ENCODE measurements at places on chromosomes 16 and 17.

DNA sequence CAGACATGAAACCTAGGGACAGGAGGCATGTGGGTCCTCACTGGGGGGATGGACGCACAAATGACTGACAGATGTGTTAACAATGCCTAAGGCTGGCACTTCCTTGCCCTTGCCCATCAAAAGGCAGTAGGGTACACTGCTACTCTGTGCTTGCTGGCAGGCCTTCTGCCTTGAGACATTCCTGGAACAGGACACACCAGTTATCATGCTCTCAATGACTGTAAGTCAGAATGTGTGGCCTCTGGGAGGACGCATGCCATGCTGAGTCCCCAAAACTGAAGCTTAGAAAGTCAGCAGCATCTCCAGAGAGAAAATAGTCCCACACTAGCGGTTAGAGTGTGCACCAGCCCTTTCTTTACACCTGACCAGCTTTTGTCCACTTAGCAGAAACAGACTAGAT is 16.1 kb upstream of the SREBF1 start:
- DNase-seq, result no peak

- no peak for DNase-seq
Observed at GRCh38 chr17:54901230-54901822, 674 bp downstream of the TOM1L1 start.

GRCh38 chr16:17321824-17322223 is 148.9 kb downstream of the XYLT1 start:
- DNase-seq, result no peak

- DNase-seq, result no peak
Observed at GRCh38 chr17:3510090-3510489, 34.3 kb downstream of the ASPA start.

- DNase-seq, result no peak
Observed at GRCh38 chr17:81429821-81430551, 34.7 kb downstream of the BAHCC1 start.

- DNase-seq, result peak; percentile 66
Observed at GRCh38 chr17:77494664-77495435, 354.1 kb downstream of the SEC14L1 start.

DNA sequence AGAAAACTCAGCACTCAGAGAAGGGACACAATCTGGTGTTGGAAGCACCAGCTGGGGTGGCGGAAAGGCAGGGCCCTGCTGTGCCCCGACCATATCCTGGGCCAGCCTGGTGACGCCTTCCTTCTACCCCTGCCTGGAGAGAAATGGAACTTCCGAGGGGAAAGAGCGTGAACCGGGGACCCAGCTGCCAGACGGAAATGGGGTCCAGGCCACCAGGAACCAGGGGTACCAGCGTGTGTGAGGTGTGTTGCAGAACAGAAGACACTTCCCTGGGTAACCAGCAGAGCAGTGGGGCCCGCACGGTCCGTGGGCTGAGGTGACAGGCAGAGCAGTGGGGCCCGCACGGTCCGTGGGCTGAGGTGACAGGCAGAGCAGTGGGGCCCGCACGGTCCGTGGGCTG is 6.8 kb downstream of the RAB40B start:
- DNase-seq, result no peak

DNA sequence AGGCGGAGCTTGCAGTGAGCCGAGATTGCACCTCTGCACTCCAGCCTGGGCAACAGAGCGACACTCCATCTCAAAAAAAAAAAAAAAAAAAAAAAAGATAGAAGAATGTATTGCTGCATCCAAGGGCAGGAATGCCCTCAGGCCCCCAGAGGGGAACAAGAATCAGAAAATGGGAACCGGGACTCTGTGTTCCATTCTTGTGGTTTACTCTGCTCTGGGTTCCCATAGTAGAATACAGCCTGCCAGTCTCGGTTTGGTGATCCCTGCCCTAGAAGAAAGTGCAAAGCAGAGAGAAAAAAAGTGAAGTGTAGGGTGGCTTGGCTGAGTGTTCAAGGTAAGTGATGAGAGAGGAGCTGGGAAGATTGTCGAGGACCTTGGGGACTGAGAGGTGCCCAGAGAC is 27.4 kb upstream of the KDM6B start:
- no peak for DNase-seq

DNA sequence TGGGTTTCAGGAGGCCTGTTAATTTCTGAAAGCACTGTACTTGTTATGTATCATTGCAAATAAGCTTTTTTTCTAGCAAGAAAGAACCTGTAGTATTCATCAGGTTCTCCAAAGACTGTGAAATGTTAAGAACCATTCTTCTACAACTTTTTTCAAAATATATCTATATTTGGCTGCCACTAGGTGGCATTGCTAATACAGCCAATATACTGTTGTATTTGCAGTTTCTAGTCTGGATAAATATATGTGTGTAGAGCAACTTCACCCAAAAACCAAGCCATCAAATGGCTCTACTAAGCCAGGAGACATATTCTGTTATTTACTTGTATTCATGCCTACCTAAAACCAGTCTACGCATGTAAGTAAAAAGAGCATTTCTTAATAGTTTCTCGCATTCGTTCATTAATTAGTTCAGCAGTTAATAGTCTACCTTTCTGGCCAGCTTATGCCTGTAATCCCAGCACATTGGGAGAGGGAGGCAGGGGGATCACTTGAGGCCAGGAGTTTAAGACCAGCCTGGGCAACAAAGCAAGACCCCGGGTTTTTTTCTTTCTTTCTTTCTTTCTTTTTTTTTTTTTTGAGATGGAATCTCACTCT is 39.5 kb downstream of the VMP1 start:
- no peak for DNase-seq

- no peak for DNase-seq
Observed at GRCh38 chr16:87415441-87415840, 23.3 kb downstream of the MAP1LC3B start.

DNA sequence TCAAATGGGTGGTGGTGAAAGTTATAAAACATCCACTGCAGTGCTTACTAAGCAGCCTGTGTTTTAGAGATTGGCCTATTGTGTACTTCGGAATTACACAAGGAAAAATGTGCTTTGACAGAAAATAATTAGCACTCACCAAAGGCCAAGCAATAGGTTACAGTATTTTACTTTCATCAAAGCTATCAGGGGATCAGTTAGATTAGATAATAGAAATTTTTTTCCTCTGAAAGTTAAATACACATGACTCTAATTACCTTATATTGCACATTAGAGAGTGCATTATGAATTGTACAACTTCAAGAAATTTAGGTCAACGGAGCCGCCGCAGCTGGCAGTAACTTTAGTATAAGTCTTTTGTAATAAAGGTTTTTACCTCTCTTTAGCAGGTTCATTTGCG is 232.6 kb downstream of the FTO start:
- DNase-seq, result no peak

GRCh38 chr17:51643702-51644490 is 383.6 kb downstream of the UTP18 start:
- DNase-seq, result no peak

GRCh38 chr17:57050306-57050705 is 34.7 kb upstream of the AKAP1 start:
- no peak for DNase-seq

GRCh38 chr16:25748092-25748654 is 56.4 kb downstream of the HS3ST4 start:
- DNase-seq, result no peak

- no peak for DNase-seq
Observed at GRCh38 chr16:81238296-81239011, at the start of gene BCO1. Gene BCO1, plus strand, starts transcription at chr16:81238689. Its CDS starts 220 bp downstream, at chr16:81238909.

- no peak for DNase-seq
Observed at GRCh38 chr16:85389679-85390470, 223.2 kb upstream of the GSE1 start.

GRCh38 chr16:25018972-25019617 is 3.9 kb upstream of the ARHGAP17 start:
- no peak for DNase-seq

DNA sequence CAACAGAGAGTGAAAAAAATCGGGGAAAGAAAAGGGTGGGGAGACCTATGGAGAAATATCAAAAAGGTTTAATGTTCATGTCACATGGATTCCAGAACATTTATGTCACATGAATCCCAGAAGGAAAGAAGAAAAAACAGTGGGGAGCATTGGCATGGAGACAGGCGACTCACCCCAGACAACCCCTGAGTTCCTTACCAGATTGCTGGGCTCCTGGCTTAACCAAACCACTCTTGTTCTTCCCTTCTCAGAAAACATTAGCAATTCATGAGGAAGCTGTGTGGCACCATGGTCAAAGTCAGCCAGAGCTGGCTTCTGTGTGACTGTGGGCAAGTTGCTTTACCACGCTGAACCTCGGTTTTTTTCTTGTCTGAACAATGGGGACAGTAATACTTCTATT is 49.6 kb upstream of the CLEC19A start:
- DNase-seq, result no peak

- no peak for DNase-seq
Observed at GRCh38 chr16:69890114-69890891, 60.8 kb upstream of the CLEC18A start.
